ENCODE measurements at places on chromosomes 11 and 22.

- DNase-seq: no peak
These were observed 21.3 kb upstream of the KRTAP5-6 start for GRCh38 chr11:1675536-1676228.

GRCh38 chr11:19995145-19995544 lies 165.1 kb downstream of the DBX1 start:
- no peak for DNase-seq

DNA sequence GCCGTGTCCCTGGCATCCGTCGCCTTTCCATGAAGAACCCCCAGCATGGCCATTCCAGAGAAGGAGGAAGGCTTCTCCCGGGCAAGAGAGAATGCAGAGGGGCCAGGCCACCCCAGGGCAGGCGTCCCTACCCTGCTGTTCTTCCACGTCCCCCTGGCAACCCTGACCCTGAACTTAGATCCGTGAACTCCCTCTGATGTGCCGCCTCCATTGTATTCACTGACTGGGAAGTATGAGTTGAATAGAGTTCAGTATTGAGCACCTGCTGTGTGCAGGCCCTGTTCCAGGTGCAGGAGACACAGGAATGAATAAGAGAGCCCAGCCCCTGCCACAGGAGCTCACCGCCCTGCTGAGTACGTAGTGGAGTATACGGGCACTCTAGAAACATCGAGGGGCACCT lies 29.1 kb upstream of the RELT start:
- no peak for DNase-seq

DNA sequence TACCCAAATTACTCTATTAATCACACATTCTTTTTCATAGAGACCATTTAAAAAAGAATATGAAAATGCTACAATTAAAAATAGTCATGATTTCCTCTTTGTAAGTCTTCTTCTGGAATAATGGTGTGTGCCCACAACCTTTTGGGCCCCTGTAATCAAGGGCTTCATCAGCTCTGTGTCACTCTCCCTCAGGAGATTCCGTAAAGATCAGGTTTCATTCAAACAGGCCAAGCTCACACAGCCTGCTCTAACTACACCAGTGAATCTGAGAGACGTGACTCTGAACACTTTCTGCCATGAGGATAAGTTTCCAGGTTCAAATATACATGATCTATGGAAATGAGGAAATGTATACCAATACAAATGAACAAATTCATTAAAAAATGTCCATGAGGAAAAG lies 9.5 kb downstream of the DRICH1 start:
- no peak for DNase-seq

DNA sequence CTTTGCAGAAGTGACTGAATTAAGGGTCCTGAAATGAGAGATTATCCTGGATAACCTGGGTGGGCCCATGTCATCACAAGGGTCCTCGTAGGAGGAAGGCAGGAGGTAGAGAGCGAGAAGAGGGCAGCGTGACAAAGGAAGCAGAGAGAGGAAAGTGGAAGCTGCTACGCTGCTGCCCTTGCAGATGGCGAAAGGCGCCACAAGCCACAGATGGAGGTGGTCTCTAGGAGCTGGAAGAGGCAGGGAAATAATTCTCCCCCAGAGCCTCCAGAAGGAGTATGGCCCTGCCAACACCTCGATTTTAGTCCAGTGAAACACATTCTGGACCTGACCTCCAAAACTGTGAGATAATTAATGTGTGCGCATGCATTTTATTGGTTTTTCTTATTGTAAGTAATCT lies 13.4 kb downstream of the TMEM184B start:
- no peak for DNase-seq

DNA sequence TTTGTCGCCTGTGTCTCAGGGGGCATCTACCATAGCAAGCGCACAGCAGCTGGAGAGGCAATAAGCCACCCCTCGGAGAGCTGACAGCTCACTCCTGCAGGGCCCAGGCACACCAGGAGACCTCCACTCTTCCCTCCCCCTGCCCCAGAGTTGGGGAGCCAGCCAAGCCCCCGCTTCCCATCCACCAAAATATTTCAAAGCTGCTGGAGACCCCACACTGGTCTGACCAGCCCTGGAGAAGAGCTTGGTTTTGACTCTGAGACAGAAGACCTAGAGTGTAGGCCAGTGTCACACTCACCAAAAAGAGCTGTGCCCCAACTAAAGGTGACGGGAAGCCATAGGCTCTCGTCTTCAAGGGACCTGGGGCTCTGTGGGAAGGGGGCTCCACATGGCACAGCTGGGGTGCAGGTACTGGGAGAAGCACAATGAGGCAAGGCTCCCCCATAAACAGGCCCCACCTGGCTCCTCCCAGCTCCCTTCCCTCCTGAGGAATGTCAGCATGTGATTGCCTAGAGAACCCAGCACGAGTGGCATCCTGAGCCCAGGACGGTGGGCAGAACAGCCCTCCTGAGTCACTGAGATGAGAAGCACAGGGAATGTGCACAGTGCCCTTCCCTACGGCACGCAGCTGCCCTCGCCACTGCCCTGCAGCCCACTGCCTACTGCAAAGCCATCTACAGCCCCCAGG lies 5.8 kb upstream of the GNAZ start:
- DNase-seq: no peak

GRCh38 chr22:43553451-43554258 lies 141.8 kb downstream of the MPPED1 start:
- no peak for DNase-seq

DNA sequence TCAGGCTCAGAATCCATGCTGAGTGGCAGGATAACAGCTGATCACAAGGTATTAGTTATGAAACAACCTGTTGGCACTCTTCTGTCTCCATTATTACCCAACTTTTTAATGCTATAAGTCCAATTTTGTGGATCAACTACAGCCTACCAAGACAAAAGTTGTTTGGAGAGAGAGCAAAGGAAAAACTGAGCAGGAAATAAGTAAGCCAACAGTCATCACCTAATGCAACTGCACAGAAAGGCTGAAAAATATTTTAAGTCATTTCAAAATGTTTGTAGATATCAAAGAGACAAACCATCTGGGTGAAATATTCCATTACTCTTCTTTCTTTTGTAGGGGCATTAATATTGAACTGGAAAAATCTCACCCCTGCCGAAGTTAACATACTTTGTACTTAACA lies 41.6 kb downstream of the FDX1 start:
- DNase-seq: no peak

- DNase-seq: peak; percentile 70
These were observed 7.9 kb downstream of the GRAP2 start for GRCh38 chr22:39908737-39909136.

DNA sequence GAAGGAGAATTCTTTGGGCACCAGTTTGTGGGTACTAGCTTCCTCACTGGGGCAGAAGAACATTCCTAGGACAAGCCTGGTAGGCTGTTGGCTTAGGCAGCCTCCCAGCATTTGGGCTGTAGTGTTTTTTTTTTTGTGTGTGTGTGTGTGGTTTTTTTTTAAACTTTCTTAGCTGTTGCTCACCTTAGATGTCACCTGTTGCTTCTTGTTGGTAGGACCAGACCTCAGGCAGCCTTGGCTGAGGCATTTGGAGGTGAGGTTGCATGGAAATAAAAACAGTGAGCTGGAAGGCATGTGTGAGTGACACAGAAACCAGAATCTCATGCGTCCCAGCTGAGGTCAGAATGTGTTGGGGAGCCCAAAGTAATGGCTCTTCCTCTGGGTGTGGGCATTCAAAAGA lies 21.3 kb downstream of the AMPD3 start:
- DNase-seq: no peak

DNA sequence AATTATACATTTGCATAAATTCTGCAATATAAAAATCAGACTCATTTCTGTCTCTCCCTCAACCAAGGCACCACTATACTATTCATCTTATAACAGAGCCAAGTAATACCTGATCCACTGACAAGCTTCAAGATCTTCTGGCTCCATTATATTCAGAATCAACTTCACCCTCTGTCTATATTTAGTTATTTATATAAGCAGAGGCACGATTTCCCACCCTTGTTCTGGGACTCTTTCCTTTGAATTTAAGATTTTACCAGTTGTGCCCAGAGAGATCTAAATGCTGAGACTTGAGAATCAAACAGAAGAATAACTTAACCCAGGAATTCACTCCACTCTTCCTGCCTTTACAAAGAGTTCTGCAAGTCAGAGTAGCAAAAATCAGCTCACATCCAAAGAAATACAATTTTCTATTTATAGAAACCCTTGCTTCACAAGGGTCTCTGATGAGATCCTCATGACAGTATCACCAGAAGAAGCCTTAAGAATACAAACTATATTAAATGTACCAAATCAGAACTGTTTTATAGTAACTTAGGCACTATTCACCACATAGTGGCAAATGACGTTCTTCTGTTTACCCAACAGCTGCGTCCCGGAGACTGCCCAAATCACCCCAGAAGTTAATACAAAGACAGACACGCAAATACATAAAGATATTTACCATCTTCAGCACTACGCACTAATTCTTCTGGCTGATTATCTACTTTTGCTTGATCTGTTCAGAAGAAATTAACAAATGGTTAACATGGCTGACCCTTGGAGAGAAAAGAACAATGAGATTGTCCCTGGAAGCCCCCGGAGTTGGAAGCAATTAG lies 32.3 kb upstream of the CCDC89 start:
- no peak for DNase-seq

- no peak for DNase-seq
These were observed 72.1 kb downstream of the ATXN10 start for GRCh38 chr22:45743687-45744086.

- DNase-seq: no peak
These were observed 52.0 kb downstream of the AMBRA1 start for GRCh38 chr11:46541593-46542371.

DNA sequence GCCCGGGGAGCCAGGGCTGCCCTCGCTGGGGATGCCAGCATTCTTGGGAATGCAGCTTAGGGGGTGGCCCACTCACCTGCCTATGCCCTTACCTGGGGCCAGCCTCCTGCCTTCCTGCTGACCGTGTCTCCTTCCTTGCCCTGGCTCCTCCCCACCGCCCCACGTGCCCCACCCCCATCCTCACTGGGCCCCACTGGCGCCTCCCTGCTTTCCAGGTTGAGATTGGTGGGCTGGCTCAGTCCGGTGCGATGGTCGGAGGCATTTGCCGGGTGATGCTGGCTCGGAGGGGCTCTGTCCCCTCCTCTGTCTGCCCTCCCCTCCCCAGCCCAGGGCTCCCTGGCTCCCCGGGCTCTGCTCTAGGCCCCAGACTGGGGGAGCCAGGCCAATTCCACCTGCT lies 34.1 kb upstream of the GRAMD4 start:
- DNase-seq: no peak

DNA sequence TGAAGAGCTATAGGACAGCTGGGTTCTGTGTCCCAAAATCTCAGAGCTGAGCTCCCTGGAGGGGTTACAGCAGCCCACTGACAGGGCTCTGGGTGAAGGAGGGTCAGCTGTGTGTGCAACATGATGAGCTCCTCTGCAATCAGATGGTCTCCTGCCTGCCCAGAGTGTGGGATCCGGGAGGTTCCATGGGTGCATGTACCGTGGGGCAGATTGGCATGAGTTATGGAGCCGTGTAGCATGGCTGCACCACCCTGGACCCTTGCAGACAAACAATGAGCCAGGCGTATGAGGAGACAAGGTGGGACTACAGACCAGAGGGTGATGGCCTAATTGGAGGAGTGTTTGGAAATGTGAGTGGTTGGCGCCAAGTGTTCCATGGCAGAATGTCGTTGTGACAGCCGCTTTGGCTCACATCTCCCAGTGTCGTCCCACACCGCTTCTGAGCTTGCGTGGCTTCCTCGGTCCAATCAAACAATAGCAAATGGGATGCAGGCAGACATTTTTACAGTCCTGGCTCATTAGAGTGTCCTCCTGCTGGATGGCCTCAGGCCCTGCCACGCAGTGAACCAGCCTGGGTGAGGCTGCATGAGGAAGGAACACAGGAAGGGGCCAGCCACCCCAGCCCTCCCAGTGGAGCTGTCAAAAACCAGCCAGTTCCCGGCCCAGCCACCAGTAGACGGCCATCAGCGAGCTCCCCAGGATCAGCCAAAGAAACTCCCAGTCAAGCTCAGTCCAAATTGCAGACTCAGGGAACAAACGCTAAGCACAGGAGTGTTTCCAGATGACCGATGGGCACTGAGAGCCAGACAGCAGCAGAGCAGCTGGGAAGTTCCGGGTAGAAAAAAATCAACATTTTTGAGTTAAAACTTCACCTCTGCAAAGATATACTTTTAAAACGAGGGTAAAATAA lies 1066.9 kb downstream of the BRD1 start:
- DNase-seq: no peak

DNA sequence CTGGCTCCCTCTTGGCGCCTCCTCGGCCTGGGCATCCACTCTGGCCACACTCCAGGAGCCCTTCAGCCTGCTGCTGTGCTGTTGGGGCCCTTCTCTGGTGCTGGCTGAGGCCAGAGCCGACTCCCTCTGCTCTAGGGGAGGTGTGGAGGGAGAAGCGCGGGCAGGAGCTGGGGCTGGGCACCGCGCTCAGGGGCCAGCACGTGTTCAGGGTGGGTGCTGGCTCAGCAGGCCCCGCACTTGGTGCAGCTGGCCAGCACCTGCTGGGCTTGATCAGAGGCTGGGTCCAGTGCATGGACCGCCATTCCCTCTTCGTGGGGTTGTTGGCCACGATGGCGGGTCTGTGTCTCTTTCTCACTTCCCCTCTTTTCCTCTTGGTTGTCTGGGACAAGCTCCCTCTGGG lies 2381.0 kb downstream of the LRRC4C start:
- no peak for DNase-seq

DNA sequence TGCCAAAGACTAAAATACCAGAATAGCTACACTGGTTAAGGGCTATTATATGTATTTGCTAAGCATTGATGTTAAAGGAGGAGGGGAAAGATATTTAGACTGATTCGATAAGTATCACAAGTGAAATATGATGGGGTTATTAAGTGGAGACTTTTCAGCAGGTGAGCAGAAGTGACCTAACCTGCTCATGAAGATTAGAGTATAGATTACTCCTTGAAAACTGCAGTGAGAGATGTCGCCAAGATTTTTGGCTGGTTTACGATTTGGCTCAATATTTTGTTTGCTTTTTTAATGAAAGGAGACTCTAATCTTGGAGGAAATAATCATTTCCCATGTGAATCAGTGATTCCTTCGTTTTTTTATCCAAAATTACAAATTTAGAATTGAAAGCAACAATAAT lies 1279.5 kb upstream of the TENM4 start:
- DNase-seq: no peak

- DNase-seq: peak; percentile 55
These were observed 2.7 kb downstream of the MAJIN start for GRCh38 chr11:64969209-64969608.

- no peak for DNase-seq
These were observed 4.0 kb upstream of the SCUBE2 start for GRCh38 chr11:9095421-9095820.

- DNase-seq: no peak
These were observed 788.3 kb downstream of the NTM start for GRCh38 chr11:132158696-132159095.

Measured in activated CD4-positive, alpha-beta T cell treated with anti-CD3 and anti-CD28 coated beads, Interleukin-2, Interleukin-4, amounts not matched to agents 100 ng/mL and 50 ng/mL, durations not matched to agents 16 hours and 8 hours (primary cell).